ENCODE measurements at places on chromosomes 1 and 21.

DNA sequence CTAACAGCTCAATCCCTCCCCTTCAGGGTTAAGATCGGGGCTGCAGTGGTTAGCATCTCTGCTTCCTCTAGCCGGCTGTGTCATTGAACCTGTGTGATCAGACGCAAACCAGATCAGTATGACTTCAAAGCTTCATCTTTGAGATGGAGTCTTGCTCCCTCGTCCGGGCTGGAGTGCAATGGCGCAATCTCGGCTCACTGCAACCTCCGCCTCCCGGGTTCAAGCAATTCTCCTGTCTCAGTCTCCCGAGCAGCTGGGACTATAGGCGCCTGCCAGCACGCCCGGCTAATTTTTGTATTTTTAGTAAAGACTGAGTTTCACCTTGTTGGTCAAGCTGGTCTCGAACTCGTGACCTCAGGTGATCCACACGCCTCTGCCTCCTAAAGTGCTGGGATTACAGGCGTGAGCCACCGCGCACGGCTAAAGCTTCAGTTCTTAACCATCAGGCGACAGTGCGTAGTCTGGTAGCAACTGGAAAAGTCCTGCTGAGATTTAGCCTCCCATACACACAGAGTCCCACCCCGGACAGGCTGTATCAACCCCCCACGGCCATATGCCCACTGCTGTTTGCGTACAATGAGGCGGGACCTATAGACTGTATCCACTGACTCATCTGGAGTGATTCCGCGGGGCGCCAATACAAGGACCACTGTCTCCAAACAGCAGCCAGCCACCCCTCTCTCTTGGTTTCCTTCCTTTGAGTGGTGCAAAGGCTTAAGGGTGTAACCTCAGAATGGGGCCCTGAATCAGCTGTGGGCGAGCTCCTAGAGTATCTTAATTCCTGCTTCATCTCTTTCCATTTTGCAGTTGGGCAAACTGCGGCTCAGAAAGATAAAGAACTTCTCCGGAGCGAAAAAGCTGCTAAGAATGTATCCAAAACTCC lies 23.3 kb downstream of the CELA3A start:
- peak; percentile 59 for DNase-seq

DNA sequence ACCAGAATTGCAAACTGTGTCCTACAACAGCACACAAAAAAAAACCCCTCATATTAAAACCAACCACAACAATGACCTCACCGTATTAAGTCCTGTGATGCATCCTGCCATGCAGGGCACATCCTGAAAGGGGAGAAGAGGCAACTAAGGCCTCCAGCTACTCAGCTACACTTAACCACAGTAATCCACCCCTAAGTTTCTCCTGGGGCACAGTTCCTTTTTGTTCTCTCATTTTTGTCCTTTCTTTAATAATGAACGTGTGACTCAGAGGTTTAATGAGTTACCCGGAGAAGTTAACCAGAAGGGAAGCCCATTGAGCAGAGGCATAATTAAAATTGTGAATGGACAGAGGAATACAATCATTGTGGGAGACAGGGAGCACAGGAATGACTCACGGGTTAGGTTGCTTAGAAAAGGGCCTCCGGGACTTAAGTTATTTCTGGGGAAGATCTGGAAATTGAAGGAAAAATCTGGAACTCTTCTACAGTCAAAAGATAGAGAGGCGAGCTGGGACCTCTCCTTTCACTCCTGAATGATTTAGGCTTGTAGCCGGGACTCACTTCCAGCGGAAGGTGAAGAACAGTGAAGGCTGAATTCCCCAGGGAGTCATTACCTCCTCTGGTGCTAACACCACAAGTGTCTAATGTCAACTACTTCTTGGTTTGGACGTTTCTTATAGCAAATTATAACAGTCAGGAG lies 36.9 kb upstream of the HIVEP3 start:
- no peak for DNase-seq

GRCh38 chr1:40929155-40929554 lies 50.3 kb upstream of the CTPS1 start:
- no peak for DNase-seq

- DNase-seq: peak; percentile 83
Observed at GRCh38 chr21:44012474-44013379, 618 bp downstream of the TRAPPC10 start.

- peak; percentile 82 for DNase-seq
Observed at GRCh38 chr1:226626577-226626956, 78.0 kb downstream of the STUM start.

- no peak for DNase-seq
Observed at GRCh38 chr1:8202182-8202905, 115.6 kb upstream of the SLC45A1 start.

- DNase-seq: peak; percentile 84
Observed at GRCh38 chr1:11934302-11935056, at the start of gene PLOD1. Gene PLOD1, plus strand, starts transcription at chr1:11934717. Its CDS starts 63 bp downstream, at chr1:11934780.

GRCh38 chr1:240599830-240600229 lies 12.1 kb downstream of the GREM2 start:
- no peak for DNase-seq

- no peak for DNase-seq
Observed at GRCh38 chr21:24076179-24076578, 1531.1 kb downstream of the MRPL39 start.

DNA sequence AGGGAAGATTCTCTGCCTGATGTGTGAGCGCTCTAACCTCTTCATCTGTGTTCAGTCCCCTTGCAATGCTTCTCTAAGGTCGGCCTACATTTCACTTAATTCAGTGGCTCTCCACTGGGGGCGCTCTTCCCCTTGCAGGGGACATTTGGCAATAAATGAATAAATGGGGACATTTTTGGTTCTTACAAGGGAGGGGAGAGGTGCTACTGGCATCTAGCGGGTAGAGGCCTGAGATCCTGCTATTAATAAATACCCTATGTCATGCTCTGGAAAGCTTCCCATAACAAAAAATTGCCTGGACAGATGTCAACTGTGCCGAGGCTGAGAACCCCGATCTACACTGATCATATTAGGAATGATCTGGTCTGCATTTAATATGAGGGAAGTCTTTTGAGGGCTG lies 25.9 kb upstream of the DNAJC11 start:
- peak; percentile 65 for DNase-seq

DNA sequence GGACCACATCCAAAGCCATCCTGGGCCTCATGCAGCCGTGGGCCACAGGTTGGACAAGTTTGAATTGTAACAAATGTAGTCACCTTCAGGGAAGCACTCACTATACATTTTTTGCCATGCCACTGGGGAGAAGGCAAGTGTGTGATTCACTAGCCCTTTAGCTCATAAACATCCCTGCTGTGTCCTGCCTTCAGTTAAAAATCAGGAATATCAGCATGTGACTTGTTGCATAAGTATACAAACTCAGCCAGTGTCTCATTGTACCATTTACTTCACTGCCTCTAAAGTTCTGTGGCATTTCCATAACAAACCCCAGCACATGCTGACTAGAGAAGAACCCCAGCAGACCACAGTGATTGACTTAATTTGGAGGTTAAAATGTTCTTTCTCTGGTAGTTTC lies 142.0 kb upstream of the C1orf105 start:
- no peak for DNase-seq

All from stimulated activated CD4-positive, alpha-beta T cell treated with anti-CD3 and anti-CD28 coated beads, Interleukin-4, amount 100 ng/mL, for 1 hour (primary cell).